ENCODE measurements at places on chromosomes 4 and X.

GRCh38 chr4:142408003-142408441, 438.1 kb downstream of the INPP4B start:
- DNase-seq, result no peak

- no peak for DNase-seq
Observed at GRCh38 chr4:793093-793861, 32.7 kb downstream of the CPLX1 start.

GRCh38 chrX:71366674-71367256, 608 bp downstream of the TAF1 start:
- no peak for DNase-seq

- DNase-seq, result no peak
Observed at GRCh38 chr4:176198316-176198903, 3.0 kb upstream of the SPATA4 start.

DNA sequence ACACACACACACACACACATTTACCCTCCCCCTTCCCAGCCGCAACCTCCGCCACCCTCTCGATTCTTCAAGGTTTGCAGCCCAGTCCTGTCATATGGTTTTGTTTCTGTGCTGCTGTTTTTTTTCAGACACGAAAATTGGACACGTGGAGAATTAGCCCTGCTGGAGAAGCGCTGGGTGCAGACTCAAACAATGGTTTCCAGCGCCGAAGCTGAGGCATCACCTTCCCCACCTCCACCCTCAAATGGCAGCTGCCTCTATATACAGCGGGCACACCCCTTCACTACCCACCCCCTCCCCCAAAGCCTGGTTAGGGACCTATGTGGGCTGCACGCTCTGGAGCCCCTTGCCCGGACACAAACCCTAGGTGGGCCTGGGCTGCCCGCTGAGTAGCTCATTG, 87.9 kb downstream of the BCOR start:
- no peak for DNase-seq

- DNase-seq, result no peak
Observed at GRCh38 chr4:68906780-68907137, 44.8 kb downstream of the UGT2A3 start.

- DNase-seq, result no peak
Observed at GRCh38 chrX:149003863-149004660, 501.0 kb downstream of the IDS start.

- peak; percentile 15 for DNase-seq
Observed at GRCh38 chr4:140935254-140935653, 179.1 kb upstream of the TBC1D9 start.

DNA sequence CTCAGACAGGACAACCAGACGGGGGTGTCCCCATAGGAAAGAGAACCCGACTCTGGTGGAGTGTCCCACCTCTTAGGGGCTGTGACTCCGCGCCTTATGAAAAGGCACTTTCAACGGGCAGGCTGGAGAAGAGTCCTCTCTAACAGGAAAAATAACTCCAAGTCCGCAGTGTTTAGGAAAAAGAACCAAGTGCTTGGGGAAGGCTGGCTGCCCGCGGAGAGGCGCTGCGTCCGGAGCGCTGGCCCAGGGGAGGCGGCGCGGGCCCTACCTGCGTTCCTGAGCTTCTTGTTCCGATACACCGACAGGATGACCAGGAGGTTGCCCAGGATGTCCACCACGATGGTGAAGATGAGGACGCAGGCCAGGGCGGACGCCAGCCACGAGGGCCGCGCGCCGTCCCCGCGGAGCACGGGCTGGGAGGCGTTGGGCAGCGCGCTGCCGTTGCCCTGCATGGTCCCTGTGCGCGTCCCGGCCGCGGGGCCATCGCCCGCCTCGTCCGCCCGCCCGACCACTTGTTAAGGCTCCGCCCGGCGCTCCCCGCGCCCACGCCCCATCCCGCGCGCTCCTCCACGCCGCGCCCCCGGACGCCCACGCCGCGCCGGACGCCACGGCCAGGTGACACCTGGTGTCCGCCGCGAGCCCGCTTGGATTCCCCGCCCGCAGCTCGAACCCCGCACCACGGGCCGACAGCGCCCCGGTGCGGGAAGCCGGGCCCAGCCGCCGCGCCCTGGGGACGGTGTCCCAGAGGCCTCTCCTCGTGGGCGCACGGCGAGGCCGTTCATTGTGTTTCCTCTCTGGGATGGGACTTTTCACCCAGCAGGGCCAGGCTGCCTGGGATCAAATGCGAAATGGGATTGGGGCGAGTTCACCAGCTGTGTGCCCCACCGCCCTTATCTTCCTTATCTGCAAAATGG, at the start of gene MTNR1A:
TSS of gene MTNR1A (minus strand) at position 654 of the 914 bp plus-strand sequence. CDS start at position 452, 202 bp downstream.
- DNase-seq, result no peak

DNA sequence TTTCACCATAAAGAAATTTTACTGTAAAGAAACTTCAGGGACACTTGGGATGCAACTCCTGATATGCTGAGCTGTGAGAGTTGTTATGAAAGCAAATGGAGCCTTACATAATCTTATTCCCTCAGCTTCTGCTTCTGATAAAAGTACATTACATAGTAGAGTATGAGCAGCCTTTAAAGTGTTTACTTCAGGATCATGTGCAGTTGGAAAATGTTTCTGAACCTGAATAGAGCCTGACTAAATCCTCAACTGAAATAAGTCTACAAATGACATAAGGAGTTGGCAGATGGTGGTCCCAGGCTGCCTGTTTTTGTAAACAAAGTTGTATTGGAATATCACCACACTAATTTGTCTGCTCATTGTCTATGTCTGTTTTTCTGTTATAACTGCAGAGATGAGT, 19.3 kb downstream of the RASSF6 start:
- DNase-seq, result no peak

GRCh38 chr4:47143261-47143660, 111.9 kb downstream of the GABRB1 start:
- DNase-seq, result no peak

GRCh38 chr4:37188100-37188499, 56.4 kb upstream of the NWD2 start:
- DNase-seq, result no peak

DNA sequence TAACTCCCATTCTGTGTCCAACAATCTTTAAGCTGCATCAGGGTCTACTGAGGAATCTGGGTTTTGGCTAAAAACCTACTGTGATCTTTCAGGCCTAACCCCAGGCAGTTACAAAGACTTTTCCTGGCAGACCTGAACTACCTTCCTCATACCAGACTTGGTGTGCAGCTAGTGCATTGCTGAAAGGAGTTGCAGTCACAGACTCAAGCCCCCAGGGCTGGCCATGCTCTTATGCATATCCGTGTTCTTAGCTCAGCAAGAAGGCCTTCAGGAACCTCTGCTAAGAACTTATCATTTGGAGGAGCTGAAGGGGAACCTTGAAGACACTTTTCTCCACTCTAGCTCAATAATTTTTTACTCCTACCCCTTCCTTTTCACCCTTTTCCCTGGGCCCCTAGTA, 147.5 kb downstream of the INPP4B start:
- no peak for DNase-seq

DNA sequence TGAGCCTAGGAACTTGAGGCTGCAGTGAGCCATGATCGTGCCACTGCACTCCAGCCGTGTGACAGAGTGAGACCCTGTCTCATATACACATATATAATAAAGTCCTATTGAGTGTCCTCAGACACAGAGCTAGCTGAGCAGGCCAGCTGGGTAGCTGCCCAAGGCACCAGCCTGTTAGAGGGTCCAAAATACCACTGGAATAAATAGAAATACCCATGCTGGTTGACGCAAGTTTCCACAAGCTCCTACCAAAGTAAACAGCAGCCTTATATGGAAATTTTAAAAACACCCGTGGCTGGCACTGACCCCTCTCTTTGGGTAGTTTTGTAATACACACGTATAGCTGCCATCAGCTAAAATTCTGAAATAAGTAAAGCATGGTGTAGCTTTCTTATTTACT, 348.6 kb downstream of the BCOR start:
- DNase-seq, result no peak

- DNase-seq, result no peak
Observed at GRCh38 chr4:124118061-124118460, 594.5 kb downstream of the ANKRD50 start.

GRCh38 chr4:10167201-10167600, 50.6 kb upstream of the WDR1 start:
- no peak for DNase-seq

DNA sequence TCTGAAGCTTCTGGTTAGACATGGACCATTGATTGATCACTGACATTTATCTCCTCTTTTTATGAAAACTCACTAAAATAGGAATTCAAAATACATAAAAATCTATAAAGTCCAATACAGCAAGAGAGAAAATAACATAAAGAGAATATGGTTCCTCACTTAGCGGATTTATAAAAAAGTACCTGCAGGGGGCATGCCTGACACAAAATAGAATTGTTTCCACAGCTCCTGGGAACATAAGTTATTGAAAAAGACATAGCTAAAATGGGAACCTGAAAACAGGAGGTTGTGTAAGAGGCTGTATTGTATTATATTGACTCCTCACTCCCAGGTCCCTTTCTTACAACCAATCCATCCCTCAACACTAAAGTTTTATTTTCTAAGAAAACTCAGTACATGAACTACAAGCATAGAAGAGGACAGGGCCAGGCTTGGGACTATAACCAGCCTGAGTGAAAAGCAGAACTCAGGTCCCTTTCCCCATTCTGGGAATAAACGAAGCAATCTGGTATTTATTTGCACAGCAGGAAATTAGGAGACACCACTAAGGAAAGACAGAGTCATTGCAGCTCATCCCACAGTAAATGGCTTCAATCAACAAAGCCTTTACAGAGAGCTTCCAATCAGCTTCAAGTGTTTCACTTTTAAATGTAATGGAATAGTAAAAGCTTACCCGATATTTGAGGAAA, 121.1 kb upstream of the NDST4 start:
- no peak for DNase-seq

DNA sequence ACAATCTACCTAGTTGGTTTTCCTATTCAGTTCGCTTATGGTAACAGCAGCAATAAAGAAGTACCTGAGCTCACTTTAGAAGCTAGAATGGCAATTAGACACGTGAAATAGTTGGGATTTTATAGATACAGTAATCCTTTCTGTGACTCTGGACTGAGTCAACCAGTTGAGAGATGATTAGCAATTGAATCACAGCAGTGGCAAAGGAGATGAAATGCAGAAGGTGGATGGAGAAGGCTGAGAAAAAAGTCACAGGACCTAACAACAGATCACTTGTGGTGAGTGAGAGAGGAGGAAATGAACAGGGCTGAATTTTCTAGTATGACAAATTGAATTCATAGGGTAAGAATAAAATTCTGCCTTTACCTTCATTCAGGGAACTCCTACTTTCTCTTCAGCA, 197.1 kb upstream of the MAGEB18 start:
- no peak for DNase-seq

GRCh38 chr4:43136752-43137151, 244.2 kb downstream of the GRXCR1 start:
- no peak for DNase-seq

DNA sequence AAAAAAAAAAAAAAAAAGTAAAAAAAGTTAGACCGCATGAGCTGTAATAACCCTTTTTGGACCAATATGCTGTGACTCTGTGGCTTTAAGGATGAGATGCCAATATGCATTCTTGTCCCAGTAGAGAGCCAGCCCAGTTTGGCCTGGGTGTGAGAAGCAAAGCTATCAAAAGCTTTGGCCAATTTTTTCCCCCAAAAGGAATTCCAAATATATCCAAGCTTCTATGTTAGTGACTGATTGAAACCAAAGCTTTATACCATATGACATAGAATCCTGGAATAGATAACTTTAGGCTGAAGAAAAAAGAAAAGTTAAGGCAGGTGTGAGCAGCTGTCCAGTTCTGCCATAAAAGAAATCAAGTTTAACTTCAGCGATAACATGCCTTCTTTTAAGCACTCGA, 30.5 kb upstream of the RBPJ start:
- DNase-seq, result no peak

DNA sequence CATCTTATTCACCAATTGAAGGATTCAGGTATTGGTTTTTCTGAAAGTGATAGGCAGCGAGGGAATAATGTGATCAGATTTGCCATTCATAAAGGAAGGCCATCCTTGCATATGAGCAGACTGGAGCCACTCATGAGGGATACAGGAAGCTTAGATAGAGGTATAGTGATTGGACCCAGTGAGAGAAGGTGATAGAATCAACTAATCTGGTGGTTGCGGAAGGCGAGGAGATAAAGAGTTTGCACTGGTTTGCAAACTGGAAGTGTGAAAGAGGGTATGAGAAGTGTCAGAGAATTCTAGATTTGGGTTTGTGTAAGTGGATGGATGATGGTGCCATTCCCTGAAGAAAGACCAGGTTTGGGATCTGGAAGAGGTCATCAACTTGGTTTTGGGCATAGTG, 57.3 kb upstream of the RASGEF1B start:
- no peak for DNase-seq

DNA sequence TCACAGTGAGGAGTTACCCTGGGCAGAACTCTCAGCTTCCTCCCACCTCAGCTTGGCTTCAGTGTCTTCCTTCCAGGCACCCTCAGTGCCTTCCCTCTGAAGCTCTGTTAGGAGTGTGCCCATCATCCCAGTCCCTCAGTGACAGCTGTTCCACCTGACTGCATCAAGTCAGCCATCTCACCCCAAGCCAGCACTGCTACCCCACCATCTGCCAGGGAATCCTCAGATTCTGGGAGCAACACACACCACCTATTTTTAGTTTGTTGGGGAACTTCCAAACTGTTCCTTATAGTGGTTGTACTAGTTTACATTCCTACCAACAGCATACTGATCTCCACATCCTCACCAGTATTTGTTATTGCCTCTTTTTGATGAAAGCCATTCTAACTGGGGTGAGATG, 182.9 kb downstream of the RELL1 start:
- DNase-seq, result peak; percentile 26

DNA sequence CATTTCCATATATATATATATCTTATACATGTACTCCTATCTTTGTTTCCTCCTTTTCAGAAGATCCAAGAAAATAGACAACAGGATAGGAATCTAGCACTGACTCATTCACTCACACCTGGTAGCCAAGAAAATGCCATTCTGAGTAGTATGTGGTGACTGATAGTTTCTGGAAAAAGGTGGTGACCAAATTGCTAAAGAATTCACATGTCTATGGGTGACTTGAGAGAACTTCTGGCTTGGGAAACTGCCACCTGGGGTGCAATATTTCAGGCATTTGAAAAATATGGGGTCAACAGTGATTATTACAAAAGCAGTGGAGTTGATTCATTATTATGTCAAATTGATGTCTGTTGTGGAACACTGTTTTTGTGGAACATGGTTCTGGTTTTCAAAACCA, 605.1 kb downstream of the PCDH18 start:
- DNase-seq, result no peak

- DNase-seq, result no peak
Observed at GRCh38 chrX:55794405-55794804, 76.9 kb downstream of the RRAGB start.

DNA sequence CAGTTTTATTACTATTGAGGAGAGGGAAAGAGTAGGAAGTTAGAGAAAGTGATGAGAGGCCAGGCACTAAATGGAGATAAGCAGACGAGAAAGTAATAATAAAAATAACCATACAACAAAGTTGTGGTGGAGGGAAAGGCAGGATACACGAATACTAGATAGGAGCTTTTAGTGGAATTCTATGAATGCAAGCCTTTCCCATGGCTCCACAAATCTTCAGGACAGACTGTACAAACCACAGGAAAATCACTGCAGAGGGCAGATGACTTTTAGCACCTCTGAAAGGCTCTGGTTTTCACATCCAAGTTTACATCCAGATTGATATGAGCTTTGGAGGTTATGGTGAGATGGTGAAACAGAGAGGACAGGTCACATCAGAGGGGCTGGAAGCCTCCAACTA, 41.5 kb downstream of the TNIP3 start:
- no peak for DNase-seq
